Activated T-helper 2 cell treated with anti-CD3 and anti-CD28 coated beads, Interferon-gamma antibody, Interleukin-2, Interleukin-4, amounts not matched to agents 10 μg/mL and 5 μg/mL and 100 μg/mL, durations not matched to agents 14 hours and 24 hours and 36 hours (primary cell): ENCODE measurements at places on chromosomes 2 and 18.

DNA sequence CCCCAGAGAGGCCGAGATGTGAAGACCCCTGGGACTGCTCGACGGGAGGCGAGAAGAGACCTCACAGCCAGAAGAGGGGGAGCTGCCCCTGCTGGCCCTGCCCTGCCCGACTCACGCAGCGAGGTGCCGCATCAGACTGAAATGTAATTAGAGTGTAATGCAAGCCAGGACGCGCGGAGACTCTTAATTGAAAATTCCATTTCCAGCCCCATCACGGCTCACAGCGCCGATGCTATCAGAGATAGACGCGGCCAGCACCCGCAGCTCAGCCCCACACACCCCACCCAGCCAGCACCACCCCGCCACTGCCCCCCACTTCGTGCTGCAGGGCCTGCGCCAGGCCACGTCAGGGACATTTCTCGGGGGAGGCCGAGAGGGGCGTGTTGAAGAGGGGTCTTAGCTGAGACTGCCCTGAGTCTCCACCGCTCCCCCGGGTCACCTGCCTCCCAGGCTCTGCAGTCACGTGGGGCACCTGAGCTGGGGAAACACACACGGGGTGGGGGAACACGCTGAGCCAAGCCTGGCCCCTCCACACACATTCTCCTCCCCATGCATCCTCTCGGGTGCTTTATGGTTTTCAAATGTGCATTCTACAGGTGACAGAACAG is 78.1 kb downstream of the TEX51 start:
- no peak for DNase-seq
- no peaks in the 10 kb centered on the region for H3K36me3 ChIP-seq
- no peaks in the 10 kb centered on the region for H3K4me1 ChIP-seq

DNA sequence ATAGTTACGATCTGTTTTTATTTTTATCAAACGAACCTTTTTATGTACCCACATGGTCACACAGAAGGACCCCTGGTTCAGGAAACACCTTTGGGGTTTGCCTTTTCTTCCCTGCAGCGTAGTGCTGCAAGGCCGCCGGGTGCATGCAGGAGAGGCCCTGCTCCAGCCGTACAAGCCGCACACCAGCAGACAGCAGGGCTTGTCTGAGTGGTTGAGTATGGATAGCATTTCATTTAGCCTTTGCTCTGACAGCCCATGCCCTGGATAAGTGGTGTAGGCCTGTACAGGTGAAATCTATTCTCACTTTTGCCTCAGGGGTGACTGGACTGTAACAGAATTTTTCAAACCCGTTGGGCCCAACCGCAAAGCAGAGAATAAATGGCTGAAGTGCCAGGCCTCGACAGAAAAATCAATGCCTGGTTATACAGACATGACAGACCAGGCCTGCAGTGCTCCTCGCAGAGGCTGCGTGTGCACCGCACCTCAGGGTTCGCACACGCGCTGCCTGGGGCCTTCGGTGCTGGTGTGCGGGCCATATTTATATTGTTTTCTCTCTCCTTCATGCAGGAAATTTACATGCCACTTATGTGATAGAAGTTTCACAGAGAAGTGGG is 279.1 kb downstream of the ZNF407 start:
- no peak overlapping the region for H3K27ac ChIP-seq
- no peaks in the 10 kb centered on the region for H3K4me1 ChIP-seq
- H3K27me3 ChIP-seq: no peaks in the 10 kb centered on the region
- peaks cover 5% of the 10 kb centered on the region for H3K36me3 ChIP-seq

- peaks cover 9% of the 10 kb centered on the region for H3K4me1 ChIP-seq
- no peak for DNase-seq
- no peak overlapping the region for H3K4me3 ChIP-seq
- H3K27ac ChIP-seq: no peak overlapping the region
Observed at GRCh38 chr2:230162981-230163380, 56.8 kb downstream of the SP110 start.

- H3K27ac ChIP-seq: no peak overlapping the region
- no peaks in the 10 kb centered on the region for H3K27me3 ChIP-seq
- H3K4me1 ChIP-seq: peaks cover 1% of the 10 kb centered on the region
- no peak for DNase-seq
- no peak overlapping the region for H3K4me3 ChIP-seq
Observed at GRCh38 chr2:86769838-86770237, 20.9 kb downstream of the CD8A start.

DNA sequence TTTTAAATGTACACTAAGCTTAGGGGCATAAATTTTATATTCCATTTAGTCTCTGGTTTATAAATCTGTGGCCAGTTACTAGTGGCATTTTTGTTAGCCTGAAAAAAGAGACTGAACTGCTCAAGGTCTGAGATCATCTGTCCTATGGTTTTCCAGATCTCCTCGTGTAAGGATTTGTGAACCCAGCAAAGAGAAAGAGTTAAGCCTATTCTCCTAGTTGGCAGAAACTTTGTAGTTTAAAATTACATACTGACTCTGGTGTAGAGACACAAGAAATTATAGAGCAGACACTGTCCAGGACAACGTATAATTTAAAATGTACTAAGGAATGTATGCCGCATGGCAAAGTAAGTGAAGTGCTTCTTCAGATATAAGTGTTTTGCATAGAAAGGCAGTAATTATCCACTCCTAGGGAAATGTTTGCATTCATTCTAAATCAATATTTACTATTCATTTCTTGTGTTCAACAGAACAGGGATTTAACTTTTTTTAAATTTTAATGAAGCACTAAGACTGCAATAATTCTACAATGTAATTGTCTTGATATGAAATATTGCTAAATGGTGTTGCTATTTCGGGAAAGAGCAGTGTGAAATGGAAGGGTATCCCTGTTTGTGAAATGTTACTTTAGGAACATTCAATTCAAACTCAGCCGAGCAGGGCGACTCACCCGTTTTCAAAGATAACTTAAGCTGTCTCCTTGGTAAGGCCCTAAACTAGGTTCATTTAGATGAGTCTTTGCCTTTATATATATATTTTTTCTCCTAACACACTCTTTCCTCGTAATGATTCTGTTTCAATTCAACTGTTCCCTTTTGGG is 508.4 kb upstream of the ZEB2 start:
- no peak overlapping the region for H3K4me3 ChIP-seq
- H3K36me3 ChIP-seq: no peaks in the 10 kb centered on the region
- no peaks in the 10 kb centered on the region for H3K27me3 ChIP-seq
- no peak overlapping the region for H3K27ac ChIP-seq
- no peak for DNase-seq

GRCh38 chr2:160458718-160459453 is 34.7 kb downstream of the RBMS1 start:
- peaks cover 5% of the 10 kb centered on the region for H3K36me3 ChIP-seq
- H3K27me3 ChIP-seq: no peaks in the 10 kb centered on the region
- no peak overlapping the region for H3K27ac ChIP-seq
- no peak for DNase-seq
- H3K4me1 ChIP-seq: peaks cover 21% of the 10 kb centered on the region
- H3K4me3 ChIP-seq: no peak overlapping the region

DNA sequence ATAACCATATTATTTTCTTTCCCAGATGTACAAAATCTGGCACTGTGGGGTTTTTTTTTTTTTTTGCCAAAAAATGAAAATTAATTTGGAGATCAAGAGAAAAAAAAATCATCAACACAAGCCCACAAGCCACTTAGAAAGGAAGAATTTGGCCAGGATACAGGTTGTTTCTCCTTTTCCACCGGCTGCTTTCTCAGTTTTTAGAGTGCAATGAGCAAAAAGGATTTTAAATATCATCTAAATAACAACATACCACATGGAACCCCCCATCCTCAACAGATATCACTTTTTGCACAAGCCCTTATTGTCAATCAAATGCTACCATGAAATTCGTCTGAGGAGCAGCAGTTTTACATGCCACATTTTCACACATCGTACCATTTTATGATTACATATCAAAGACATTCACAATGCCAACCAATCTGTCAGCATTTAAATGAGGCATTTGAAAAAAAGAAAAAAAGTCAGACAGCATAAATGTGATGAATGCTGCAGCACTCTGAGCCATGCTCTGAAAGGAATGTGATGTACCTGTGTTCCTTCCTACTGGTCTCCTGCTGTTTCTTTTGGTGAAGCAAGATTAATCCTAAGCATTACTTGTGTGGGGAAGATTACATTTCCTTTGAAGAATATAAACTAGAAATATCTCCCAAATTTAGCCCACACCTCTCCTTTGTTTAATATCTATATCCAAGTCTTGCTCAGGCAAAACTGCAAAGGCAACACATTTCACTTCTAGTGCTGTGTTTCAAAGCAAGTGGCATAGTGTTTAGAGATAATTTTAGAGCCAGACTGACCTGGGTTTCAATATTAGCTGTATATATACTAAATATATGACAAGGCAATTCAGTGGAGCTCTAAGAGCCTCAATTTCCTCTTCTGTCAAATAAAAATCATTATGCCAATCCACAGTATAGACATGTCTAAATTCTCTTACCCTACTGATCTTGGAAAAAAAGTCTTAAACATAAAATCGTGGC is 391.3 kb downstream of the CMPK2 start:
- no peaks in the 10 kb centered on the region for H3K27me3 ChIP-seq
- no peak overlapping the region for H3K27ac ChIP-seq
- no peaks in the 10 kb centered on the region for H3K36me3 ChIP-seq
- no peaks in the 10 kb centered on the region for H3K4me1 ChIP-seq
- no peak for DNase-seq

GRCh38 chr2:224293976-224294375 is 107.9 kb downstream of the FAM124B start:
- no peak overlapping the region for H3K27ac ChIP-seq
- peaks cover 30% of the 10 kb centered on the region for H3K27me3 ChIP-seq
- no peak overlapping the region for H3K4me3 ChIP-seq
- no peaks in the 10 kb centered on the region for H3K4me1 ChIP-seq

DNA sequence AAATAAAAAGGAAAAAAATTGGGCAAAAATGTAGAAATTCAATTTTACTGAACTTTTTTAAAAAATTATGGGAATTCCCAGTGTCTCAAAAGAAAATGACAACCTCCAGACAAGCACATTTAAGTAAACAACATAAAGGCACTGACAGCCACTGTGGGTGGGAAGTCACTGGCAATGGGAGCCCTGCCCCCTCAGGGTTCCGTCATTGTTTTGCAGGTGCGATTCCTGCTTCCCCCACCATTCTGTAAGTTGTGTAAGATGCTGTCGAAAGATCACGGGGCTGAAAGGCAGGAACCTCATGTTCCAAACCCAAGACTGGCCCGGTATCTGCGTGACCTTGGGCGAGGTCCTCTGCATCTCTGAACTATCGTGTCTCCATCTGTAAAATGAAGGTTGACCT is 15.8 kb upstream of the ASPRV1 start:
- H3K27me3 ChIP-seq: no peaks in the 10 kb centered on the region
- H3K4me1 ChIP-seq: peaks cover 17% of the 10 kb centered on the region
- H3K27ac ChIP-seq: no peak overlapping the region
- DNase-seq: no peak

DNA sequence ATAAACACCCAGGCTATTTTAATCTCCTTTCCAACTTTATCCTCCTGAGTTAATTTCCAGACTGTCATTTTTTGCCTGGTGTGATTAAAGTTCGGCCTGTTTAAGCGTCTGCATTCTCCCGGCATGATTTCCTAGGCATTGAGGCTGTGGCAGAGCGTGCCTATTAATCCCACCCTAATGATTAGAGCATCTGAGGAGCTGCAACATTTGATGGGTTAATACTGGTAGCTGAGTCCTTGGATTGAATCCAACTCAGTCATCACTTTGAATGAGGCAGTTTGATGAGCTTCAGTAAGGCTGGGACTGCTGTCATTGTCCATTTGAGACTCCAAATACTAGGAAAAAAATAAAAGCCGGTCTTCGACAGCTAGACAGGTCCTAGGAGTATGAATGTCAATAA is 882.5 kb downstream of the SLC4A3 start:
- no peaks in the 10 kb centered on the region for H3K4me1 ChIP-seq
- no peak overlapping the region for H3K4me3 ChIP-seq
- no peak for DNase-seq

DNA sequence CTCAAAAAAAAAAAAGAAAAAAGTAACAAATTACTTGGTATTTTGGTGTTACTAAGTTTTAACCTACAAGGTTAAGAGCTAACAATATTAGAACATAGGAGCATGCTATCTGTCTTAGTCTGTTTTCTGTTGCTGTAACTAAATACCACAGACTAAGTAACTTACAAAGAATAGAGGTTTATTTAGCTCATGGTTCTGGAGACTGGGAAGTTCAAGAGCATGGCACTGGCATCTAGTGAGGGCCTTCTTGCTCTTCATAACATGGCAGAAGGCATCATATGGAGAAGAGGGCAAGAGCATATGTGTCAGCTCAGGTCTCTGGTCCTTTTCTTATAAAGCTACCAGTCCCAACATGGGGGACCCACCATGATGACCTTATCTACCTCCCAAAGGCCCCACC is 36.5 kb downstream of the SMARCAL1 start:
- no peaks in the 10 kb centered on the region for H3K27me3 ChIP-seq
- no peaks in the 10 kb centered on the region for H3K4me1 ChIP-seq
- H3K27ac ChIP-seq: no peak overlapping the region
- H3K36me3 ChIP-seq: peaks cover 69% of the 10 kb centered on the region

DNA sequence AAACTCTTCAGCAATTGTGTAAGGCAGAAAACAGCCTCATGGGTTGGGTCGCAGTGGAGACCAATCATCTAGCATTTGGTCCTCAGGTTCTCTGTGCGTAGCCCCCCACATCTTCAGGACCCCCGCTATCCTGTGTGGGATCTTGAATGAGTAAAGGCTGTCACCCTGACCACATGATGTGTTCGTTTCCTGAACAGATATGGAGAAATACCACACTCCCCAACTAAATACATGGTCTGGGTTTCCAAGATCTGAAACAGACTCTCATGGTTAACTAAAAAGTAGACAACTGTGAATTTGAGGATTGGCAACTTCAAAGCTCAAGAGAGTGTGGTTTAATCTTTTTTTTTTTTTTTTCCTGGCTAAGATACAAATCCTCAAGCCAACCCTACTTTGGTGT is 23.2 kb downstream of the DOCK10 start:
- no peak overlapping the region for H3K4me3 ChIP-seq
- no peaks in the 10 kb centered on the region for H3K27me3 ChIP-seq
- no peak overlapping the region for H3K27ac ChIP-seq
- DNase-seq: no peak
- H3K36me3 ChIP-seq: peaks cover 37% of the 10 kb centered on the region

- peaks cover 20% of the 10 kb centered on the region for H3K27me3 ChIP-seq
- H3K4me1 ChIP-seq: peaks cover 5% of the 10 kb centered on the region
- no peak overlapping the region for H3K27ac ChIP-seq
- H3K4me3 ChIP-seq: no peak overlapping the region
- no peak for DNase-seq
Observed at GRCh38 chr2:168935810-168936581, 34.9 kb downstream of the G6PC2 start.

- no peak for DNase-seq
- H3K36me3 ChIP-seq: peaks cover 58% of the 10 kb centered on the region
- peak overlapping the region; percentile 96 for H3K27ac ChIP-seq
- H3K27me3 ChIP-seq: no peaks in the 10 kb centered on the region
Observed at GRCh38 chr2:234447963-234448362, 48.9 kb downstream of the ARL4C start.

- peaks cover 11% of the 10 kb centered on the region for H3K36me3 ChIP-seq
- peak overlapping the region; percentile 61 for H3K27ac ChIP-seq
- no peak for DNase-seq
Observed at GRCh38 chr2:136319651-136320050, 201.7 kb upstream of the CXCR4 start.
